ENCODE measurements at places on chromosomes 4 and X.

DNA sequence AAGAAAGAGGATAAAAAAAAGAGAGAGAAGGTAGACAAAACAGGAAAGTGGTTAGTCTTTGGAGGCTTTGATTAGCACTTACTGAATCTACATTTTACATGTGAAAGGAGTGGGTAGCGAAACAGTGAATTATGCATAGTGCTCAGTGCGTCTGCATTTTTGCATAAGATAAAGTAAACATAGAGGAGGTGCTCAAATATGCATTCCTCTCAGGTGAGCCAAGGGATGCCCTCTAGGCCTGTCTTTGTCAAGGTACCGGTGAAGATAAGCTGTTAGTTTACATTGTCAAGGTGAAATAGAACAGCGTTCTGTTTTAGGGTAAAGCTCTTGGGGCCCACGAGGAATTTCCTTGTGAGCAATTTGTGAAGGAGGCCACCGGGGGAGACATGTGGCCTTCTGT is 260.6 kb downstream of the TRIML1 start:
- H3K36me3 ChIP-seq: peaks cover 2% of the 10 kb centered on the region
- peaks cover 9% of the 10 kb centered on the region for H3K27me3 ChIP-seq
- H3K4me1 ChIP-seq: peaks cover 5% of the 10 kb centered on the region
- H3K4me3 ChIP-seq: no peak overlapping the region

- no peaks in the 10 kb centered on the region for H3K36me3 ChIP-seq
- H3K4me1 ChIP-seq: no peaks in the 10 kb centered on the region
- DNase-seq: no peak
- peaks cover 49% of the 10 kb centered on the region for H3K27me3 ChIP-seq
- no peak overlapping the region for H3K27ac ChIP-seq
Measured at GRCh38 chr4:16120720-16121119, 36.9 kb upstream of the PROM1 start.

GRCh38 chrX:25017667-25018247 is 2.0 kb upstream of the ARX start:
- H3K4me1 ChIP-seq: peaks cover 31% of the 10 kb centered on the region
- H3K27me3 ChIP-seq: peaks cover 93% of the 10 kb centered on the region
- H3K27ac ChIP-seq: no peak overlapping the region
- peak; percentile 52 for DNase-seq

GRCh38 chr4:124090021-124090420 is 622.5 kb downstream of the ANKRD50 start:
- no peaks in the 10 kb centered on the region for H3K27me3 ChIP-seq
- no peaks in the 10 kb centered on the region for H3K36me3 ChIP-seq
- H3K4me3 ChIP-seq: no peak overlapping the region
- H3K27ac ChIP-seq: no peak overlapping the region

DNA sequence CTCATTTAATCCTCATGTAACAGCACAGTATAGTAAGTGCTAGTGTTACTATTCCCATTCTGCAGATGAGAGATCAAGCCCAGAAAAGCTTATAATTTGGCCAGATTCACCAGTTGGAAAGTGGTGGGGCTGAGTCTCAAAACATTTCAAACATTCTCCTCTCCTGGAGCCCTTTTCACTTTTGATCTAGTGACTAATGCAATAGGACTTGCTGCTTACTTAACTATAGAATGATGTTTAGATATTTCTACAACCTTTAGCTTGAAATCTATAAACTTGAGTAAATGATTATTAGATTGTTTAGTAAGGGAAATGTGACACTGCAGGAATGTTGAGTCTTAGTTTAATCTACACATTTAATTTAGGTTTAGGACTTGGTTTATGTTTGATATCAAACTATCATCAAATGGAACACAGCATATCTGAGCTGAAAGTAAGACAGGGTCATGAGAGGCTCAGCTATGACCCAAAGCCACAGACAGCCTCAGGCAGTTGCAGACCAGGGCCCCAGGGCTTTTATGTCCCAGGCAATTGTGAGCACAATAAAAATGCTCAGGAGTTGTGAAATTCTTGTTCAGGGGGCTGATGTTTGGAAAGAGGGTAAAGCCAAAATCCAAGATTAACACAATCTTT is 199.5 kb upstream of the HS3ST1 start:
- DNase-seq: no peak
- H3K27me3 ChIP-seq: no peaks in the 10 kb centered on the region
- no peaks in the 10 kb centered on the region for H3K4me1 ChIP-seq
- H3K27ac ChIP-seq: no peak overlapping the region

GRCh38 chr4:525660-526059 is 26.6 kb downstream of the PIGG start:
- H3K4me1 ChIP-seq: no peaks in the 10 kb centered on the region
- no peak for DNase-seq
- no peak overlapping the region for H3K27ac ChIP-seq
- H3K4me3 ChIP-seq: no peak overlapping the region
- H3K27me3 ChIP-seq: no peaks in the 10 kb centered on the region

DNA sequence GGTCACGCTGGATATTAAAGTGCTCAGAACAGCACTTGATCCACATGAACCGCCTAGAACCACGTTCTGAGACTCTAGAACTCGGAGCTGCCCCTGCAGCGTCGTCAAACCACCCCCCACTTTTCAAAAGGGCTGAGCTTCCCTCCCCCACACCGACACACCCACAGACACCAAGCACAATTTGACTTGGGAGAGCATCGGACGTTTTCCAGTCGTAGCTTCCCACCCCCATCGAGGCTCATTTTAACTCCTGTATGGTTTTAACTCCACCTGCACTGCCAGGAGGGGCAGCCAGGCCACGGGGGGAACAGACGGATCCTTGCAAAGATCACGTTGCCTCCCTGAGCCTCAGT is 26.3 kb downstream of the PPP2R2C start:
- H3K4me1 ChIP-seq: peaks cover 24% of the 10 kb centered on the region
- peaks cover 18% of the 10 kb centered on the region for H3K27me3 ChIP-seq
- H3K27ac ChIP-seq: peak overlapping the region; percentile 32
- no peak overlapping the region for H3K4me3 ChIP-seq

- no peaks in the 10 kb centered on the region for H3K27me3 ChIP-seq
- no peaks in the 10 kb centered on the region for H3K4me1 ChIP-seq
- no peak for DNase-seq
- H3K36me3 ChIP-seq: peaks cover 77% of the 10 kb centered on the region
Measured at GRCh38 chr4:3168029-3168428, 80.9 kb upstream of the MSANTD1 start.

GRCh38 chr4:8871417-8872401 is at the start of gene HMX1:
HMX1 (minus strand) TSS chr4:8871839; CDS start chr4:8871614, 225 bp downstream.
- H3K27ac ChIP-seq: no peak within 1 kb of the TSS
- peak within 1 kb of the TSS; percentile 60 for H3K4me3 ChIP-seq
- H3K4me1 ChIP-seq: peaks cover 7% of the 10 kb centered on the region
- peaks cover 86% of the 10 kb centered on the region for H3K27me3 ChIP-seq

- peak within 1 kb of the TSS; percentile 71 for H3K4me3 ChIP-seq
- peak; percentile 81 for DNase-seq
- peak within 1 kb of the TSS; percentile 51 for H3K27ac ChIP-seq
- peaks cover 18% of the 10 kb centered on the region for H3K4me1 ChIP-seq
Measured at GRCh38 chr4:157220371-157220881, at the start of gene GRIA2. GRIA2 (plus strand) TSS chr4:157220728; CDS start chr4:157221043, 315 bp downstream.

DNA sequence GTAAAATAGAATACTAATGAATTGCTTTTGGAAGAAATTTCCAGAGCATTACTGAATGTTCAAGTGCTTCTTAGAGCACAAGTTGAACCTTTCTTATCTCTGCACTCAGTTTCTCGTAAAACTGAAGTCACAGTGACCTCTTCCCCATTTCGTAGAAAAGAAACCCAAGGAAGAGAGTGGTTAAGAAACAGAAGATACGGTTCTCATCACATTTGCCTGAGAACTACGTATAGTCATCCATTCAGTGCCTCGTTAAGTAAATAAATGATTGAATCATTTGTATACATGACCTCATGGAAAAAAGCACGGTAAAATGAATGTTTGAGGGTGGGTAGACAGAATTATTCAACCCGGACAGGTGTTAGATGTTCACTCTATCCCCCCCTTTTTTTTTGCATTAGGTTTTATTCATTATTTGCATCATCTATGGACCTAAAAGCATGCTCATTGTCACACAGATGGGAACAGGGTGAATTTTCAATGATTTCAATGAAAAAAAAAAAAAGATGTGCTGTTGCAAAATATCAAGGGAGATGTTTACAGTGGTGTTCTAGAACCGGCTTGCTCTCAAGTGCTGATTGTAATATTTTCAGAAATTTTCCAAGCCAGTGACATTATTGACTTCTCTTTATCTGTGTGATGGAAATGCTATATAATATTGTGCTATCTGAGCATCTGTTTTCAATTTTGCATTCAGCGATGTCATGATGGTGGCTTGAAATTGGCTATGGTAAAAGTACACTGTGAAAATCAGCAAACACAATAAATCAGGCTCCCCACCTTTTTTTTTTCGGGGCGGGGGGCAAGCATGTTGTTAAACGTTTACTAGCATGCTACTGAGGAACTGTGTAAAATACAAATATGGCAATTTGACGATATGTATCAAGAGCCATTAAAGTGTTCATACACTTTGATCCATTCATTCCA is 4.3 kb downstream of the RHOH start:
- H3K4me1 ChIP-seq: peaks cover 10% of the 10 kb centered on the region
- peak overlapping the region; percentile 42 for H3K27ac ChIP-seq
- H3K36me3 ChIP-seq: no peaks in the 10 kb centered on the region
- no peak for DNase-seq
- H3K4me3 ChIP-seq: no peak overlapping the region
- no peaks in the 10 kb centered on the region for H3K27me3 ChIP-seq

DNA sequence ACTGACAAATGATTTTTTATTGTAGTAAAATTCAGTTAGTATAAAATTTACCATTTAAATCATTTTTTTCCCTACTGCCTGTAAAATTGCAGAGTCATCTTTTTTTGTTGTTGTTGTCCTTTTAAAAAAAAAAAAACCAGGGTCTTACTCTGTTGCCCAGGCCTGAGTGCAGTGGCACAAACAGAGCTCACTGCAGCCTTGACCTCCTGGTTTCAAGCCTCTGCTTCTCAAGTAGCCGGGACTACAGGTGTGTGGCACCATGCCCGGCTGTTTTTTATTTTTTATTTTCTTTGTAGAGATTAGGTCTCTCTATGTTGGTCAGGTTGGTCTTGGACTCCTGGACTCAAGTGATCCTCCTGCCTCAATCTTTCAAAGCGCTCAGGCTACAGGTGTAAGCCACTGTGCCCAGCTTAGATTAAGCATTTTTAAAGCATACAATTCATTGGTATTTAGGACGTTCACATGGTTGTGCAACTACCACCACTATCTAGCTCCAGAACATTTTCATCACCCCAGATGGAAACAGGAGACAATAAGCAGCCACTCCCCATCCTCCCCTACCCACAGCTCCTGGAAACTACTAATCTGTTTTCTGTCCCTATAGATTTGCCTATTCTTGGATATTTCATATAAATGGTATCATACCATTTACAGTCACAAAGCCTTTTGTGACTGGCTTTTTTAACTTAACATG is 59.7 kb upstream of the PGRMC2 start:
- peaks cover 8% of the 10 kb centered on the region for H3K36me3 ChIP-seq
- H3K4me1 ChIP-seq: peaks cover 21% of the 10 kb centered on the region
- DNase-seq: no peak

All from mesothelial cell of epicardium (in vitro differentiated cells).